Cerebellar cortex (tissue), 1 donor: ENCODE measurements at places on chromosomes 4 and X.

- DNase-seq, result no peak
Observed at GRCh38 chr4:106320235-106320634, 3.9 kb downstream of the AIMP1 start.

DNA sequence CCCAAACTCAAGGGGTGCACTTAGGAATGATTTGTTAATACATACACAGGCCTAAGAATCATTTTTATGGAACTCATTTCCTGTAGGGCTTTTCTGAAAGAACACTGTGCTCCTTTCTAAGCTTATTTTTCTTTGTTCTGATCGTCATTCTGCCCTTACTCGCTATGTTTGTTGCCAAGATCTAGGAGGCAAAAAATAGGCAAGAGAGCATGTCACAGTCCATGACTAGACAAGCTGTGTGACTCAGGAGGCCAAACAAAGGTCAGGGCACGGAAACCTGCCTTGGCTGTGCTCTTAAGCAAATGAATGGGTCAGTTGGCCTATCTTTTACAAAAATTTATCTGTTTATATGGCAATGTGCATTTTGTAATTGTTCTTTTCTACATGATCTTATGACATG is 42.5 kb upstream of the C1GALT1C1 start:
- DNase-seq, result no peak

DNA sequence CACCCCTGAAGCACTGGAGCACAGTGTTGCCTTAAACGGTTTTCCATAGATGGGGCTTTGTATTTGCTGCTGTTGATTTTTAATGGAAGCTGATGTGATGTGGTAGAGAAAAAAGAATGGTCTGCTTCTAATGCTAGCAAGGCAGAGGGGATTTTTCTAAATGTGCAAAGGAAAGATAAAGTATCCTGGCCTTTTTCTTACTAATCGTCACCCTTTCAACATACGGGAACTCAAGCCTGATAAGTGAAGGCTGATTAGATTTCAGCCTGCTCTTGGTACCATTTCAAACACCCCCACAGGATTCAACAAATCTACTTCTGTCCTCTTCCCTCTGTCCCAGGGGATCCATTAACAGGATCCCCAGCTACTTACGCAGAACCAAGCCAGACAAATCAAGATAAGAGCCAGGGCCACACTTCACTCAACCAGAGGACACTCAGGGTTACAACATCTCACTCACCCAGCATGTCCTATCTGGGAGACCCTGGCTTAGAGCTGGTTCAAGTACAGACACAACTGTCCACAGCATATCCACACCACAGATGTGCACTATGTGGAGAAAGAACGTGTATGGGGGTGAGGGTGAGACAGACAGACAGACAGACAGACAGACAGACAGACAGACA is 180.0 kb downstream of the SH3KBP1 start:
- DNase-seq, result no peak

- no peak for DNase-seq
Observed at GRCh38 chrX:80550722-80551121, 130.5 kb downstream of the TENT5D start.

DNA sequence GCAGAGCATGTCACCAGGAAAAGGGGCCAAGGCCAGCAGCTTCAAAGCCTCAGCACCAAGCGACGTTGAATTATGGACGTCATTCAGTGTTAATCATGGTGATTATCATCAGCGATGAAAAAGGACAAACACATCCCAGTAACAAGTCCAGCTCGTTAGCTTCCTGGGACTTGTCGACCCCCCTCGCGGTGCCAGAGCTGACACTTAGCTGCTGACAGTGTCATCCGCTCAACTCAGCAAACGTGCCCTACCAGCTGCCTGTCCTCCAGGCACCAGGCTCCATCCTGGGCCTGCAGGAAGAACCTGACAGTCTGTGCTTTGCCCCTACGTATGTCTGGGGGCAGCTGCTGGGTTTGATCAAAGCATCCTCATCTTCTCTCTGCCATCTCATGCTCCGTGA is 137.0 kb upstream of the PSAPL1 start:
- no peak for DNase-seq

GRCh38 chrX:102833136-102833535 is 103.9 kb upstream of the RAB40AL start:
- no peak for DNase-seq

DNA sequence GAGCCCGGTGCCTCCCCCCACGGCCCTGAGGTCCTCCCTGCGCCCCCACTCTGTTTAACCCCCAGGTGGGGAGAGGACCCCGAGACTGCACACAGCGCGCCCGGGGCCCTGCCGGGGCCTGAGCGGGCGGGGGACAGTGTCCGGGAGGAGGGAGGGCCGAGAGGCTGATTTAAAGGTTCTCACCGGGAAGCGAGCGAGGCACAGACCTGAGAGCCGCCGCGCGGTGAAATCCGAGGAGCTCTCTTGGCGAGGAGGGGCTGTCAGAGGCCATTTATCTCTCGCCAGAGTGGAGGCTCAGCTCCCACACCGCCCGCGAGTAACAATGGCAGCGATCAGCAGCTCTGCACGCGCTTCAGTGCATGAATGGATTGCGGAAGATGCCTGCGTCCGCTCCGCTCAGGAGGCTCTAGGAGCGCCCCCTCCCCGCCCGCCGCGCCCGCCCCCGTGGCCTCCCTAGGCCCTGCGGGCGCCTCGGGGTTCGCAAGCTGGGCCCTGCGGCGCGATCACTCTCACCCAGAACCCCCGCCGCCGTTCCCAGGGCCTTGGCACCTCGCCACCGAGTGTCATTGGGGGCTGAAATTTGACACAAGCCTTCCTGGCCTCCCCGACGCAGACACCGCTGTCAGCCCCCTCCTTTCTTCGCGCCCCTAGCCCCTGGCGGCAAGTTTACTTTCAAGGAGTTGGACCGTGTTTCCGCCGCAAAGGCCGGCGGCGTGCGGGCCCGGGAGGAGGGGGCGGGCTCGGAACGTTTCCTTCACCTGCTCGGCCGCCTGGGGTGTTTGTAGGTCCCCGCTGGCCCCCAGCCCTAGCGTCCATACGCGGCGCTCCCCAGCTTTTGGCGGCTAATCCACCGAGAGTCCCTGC is 48.7 kb upstream of the BCOR start:
- DNase-seq, result no peak

- DNase-seq, result no peak
Observed at GRCh38 chr4:184613405-184613804, 35.8 kb downstream of the CASP3 start.
